ENCODE measurements at places on chromosomes 5 and 9.
A peak's percentile ranks its signal among the peaks of the same experiment; 100 is the strongest.

GRCh38 chr9:76289042-76289441 is 105.2 kb downstream of the RFK start:
- DNase-seq, result no peak

DNA sequence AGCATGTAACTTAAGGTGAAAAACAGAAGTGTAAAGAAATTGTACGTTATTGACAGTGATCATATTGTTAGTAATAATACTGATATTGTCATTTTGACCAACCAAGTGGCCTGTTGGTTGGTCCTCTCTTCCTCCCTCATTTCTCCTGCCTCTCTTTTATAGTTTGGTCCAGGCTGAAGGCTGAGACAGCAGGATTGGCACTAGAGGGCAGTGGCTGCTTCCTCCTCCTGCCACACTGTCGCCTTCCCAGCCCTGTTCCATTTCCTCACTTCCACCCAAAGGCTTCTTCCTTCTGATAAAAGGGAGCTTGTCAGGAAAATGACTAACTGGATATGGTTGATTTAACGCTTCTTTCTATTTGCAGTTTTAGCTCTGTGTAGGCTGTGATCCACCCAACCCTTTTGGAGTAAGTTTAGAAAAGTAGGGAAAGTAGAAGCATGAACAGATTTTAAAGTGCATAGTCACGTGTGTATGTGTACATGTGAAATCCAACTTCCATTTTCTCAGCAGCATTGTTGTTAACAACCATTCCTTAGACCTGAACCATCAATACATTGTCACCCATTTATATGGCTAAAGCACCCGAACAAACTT is 35.6 kb downstream of the PTCD2 start:
- DNase-seq, result no peak

- DNase-seq, result no peak
Measured at GRCh38 chr5:105868038-105868780, 1802.5 kb downstream of the EFNA5 start.

GRCh38 chr5:96410013-96410412 is 23.0 kb downstream of the PCSK1 start:
- no peak for DNase-seq

GRCh38 chr5:3599226-3600105 is 3.8 kb downstream of the IRX1 start:
- DNase-seq, result no peak

GRCh38 chr9:79020276-79020675 is 551.5 kb upstream of the TLE4 start:
- DNase-seq, result no peak

DNA sequence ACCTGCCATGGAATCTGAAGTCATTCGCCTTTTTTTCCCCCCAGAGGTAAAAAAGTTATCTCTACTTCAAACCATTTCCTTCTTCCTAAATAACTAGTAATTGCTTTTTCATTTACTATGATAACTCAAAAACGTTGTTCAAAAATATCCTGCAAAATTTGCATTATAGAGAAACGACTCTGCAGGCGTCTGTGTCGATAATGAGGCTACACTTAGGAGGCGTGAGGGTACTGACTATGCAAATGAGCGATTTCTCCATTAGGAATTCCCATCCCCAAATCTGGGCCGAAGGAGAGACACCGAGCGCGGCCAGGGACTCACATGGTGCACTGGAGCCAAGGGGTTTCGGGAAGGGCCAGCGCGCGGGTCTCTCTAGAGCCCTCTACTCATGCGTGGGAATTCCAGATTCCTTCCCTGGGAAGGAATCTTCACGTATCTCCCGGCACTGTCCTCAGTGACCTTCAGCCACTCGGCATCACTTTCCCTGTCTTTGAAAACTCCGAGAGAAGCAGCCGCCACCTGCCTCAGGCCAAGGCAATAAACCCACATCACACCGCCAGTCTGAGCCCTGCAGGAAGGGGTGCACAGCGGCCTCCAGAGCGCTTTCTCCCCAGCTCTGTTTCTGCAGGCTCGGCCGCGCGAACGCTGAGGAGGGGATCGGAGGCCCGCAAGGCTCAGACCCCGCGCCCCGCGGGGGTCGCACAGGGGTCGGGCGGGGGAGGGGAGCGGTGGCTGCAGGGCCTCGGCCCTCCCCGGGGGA is 718 bp upstream of the DENND4C start:
- DNase-seq, result peak; percentile 41

GRCh38 chr9:78118742-78119473 is 87.3 kb upstream of the GNAQ start:
- no peak for DNase-seq

GRCh38 chr9:107504585-107505455 is 15.3 kb upstream of the KLF4 start:
- no peak for DNase-seq

- peak; percentile 45 for DNase-seq
Measured at GRCh38 chr5:132019857-132020555, 8.5 kb upstream of the ACSL6 start.

- DNase-seq, result no peak
Measured at GRCh38 chr9:113299800-113300292, 3.3 kb downstream of the RNF183 start.

GRCh38 chr9:78130853-78131252 is 99.2 kb upstream of the GNAQ start:
- DNase-seq, result no peak

GRCh38 chr9:16092142-16093091 is 539.6 kb downstream of the CCDC171 start:
- no peak for DNase-seq

GRCh38 chr5:73155271-73156222 is 17.4 kb upstream of the TMEM174 start:
- no peak for DNase-seq

DNA sequence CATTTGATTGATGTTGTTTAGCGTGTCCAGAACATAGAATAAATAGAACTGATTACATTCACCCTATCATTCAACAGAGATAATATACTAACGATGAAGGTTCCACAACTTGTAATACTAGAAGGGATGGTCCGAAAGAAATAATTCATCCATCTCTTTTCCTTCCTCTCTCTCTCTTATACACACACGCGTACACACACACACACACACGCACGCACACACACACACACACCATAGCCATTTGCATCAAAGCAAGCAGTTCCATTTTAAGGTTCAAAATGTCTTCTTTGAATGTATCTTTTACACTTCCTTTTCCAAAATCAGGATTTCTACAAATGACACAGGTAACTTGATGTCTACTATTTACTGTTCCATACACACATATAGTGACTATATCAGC is 887 bp downstream of the GDA start:
- no peak for DNase-seq

DNA sequence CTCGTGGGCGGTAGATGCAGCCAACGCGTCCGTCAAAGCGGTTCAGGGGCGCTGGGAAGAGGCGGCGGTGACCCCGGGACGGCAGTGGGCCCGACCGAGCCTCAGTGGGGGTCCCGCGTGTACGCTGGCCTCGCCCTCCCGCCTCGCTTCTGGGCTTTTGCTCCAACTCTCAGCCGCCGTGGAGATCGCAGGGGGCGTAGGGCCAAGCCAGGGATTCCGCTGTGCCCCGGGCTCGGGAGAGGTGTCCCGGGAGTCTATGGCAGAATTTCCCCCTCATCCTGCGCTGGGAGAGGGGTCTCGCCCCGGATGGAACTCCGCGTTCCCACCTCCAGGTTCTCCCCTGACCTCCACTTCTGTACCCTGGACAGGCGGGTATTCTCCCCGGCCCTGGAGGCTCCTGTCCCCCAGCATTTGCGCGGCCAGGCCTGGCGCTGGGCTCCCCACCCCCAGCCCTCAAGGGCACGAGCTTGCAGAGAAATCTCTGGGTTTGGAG is 131.9 kb downstream of the MRPL36 start:
- no peak for DNase-seq

- no peak for DNase-seq
Measured at GRCh38 chr5:139759219-139759721, 36.3 kb upstream of the PSD2 start.

DNA sequence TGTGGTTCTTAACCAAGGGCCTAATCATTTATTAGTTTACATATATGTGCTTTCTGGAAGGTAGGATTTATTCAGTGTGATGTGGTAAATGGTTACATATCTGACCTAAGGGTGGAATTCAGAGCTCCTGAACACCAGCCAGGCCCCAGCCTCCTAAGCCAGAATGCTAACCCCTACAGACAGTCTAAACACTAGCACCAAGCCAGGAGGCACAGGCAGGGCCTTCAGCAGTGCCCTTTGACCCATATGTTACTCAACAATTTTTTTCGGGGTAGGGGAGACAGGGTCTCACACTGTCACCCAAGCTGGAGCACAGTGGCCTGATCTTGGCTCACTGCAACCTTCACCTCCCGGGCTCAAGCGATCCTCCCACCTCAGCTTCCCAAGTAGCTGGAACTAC is 40.3 kb downstream of the PRKACG start:
- DNase-seq, result no peak

GRCh38 chr9:91495450-91495849 is 71.8 kb upstream of the NFIL3 start:
- DNase-seq, result no peak

DNA sequence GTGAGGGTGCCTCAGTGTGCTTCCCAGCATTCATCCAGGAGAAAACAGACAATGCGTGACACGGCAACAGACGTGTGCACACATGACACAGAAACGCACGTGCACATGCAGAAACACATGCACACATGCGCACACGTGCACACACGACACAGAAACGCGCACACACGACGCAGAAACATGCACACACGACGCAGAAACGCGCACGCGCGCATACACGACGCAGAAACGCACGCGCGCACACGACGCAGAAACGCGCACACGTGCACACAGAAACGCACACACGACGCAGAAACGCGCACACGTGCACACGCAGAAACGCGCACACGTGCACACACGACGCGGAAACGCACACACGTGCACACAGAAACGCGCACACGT is 16.5 kb downstream of the TPPP start:
- DNase-seq, result no peak

DNA sequence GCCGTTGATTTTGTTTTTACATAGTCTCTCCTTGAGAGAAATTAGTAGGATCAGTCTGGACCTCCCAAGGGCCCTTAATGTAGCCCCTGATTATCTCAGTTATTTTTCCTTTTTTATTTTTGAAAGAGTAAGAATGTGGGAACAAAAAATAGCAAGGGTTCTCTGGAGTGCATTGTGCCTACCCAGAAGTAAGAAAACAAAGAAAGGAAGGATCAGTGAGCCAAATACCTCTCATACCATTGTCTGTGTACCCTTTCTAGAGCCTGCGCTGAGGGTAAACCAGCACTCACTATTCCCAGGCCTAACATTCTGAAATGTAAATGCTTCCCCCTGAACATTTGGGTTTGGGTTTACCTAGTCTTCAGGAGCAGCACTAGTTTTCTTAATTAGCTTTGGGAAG is 213.0 kb upstream of the TARS1 start:
- no peak for DNase-seq

GRCh38 chr9:82600536-82601292 is 462.2 kb downstream of the RASEF start:
- DNase-seq, result no peak

- no peak for DNase-seq
Measured at GRCh38 chr5:83517072-83517687, 45.6 kb downstream of the VCAN start.

- no peak for DNase-seq
Measured at GRCh38 chr5:140488914-140489313, 58.5 kb upstream of the EIF4EBP3 start.

DNA sequence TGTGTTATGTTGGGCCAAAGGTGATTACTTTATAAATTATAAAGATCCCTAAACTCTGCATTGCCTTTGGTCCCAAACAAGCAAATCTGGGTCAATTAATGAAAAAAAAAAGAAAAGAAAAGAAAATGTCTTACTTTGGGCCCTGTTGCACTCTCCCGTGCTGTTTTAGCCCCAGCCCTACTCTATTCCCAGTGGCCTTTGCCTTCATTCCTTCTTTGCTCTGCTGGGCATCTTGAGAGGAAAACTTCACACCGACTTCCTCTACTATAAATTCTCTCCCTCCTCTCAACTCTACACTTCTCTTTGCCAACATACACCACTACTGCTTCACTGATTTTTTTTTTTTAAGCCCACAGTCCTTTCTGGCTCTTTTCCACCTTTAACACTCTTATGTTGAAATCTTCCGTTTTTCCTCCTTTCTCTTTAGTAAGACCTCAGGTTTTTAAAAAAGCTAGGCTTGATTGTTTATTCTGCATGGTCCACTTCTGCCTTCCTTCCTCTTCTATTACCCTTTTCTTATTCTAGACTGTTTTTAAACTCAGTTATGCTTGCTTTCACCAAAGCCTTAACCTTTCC is 4.5 kb upstream of the MSMP start:
- DNase-seq, result no peak

GRCh38 chr5:134178096-134178419 is 1.3 kb upstream of the SKP1 start:
- DNase-seq, result no peak

- DNase-seq, result no peak
Measured at GRCh38 chr9:98311541-98311940, 56.1 kb upstream of the TBC1D2 start.

DNA sequence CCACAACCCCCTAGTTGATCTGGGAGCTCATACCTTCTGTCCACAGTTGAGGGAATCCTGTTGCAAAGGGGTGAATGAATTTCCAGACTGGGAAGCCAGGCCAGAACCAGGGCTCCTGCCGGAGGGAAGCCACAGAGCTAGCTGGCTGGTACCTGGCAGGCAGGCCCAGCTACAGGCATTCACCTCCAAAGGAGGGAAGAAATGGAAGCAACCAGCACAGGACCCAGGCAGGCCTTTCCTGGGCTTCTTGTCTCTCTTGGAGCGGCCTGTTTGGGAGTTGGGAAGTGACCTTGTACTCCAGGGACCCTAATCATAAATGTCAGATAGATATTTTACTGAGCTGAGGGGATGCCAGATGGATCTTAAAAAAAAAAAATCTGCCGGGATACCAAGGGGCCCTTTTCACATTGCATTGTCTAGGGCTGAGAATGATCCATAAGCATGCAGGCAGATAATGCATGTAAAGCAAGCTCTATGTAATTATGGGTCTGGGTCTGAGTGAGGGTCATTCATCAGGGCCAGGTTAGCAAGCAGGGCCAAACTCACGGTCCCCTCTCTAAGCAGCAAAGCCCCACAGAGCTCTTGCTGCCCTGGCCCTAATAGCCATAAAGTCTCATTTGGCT is 8.4 kb downstream of the NR2F1 start:
- no peak for DNase-seq

GRCh38 chr9:35679091-35679490 is 5.4 kb downstream of the CA9 start:
- no peak for DNase-seq

DNA sequence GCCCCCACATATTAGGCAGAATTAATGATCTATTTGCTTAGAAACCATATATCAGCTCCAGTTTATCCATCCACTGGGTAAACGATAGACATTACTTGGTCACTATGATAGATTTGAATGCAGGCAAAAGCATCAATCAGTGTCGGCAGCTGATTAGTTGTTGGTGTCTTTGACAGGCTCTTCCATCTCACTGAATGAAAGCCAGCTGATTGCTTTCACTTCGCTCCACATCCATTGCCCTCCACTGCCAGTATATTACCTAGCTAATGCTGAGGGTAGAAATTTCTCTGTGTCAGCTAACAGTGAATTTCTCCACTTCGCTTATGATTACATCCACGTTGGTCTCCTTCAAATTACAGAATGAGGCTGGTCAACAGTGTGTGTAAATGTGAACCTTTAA is 821.3 kb upstream of the TYRP1 start:
- no peak for DNase-seq

Data from stimulated activated CD8-positive, alpha-beta memory T cell treated with anti-CD3 and anti-CD28 coated beads, Interleukin-7, amount 100 ng/mL, for 48 hours (primary cell).